Spinal cord (tissue), 10 donors: ENCODE measurements at places on chromosomes 5 and 9.
A peak's percentile ranks its signal among the peaks of the same experiment; 100 is the strongest.

GRCh38 chr5:75037106-75037505 is 15.3 kb downstream of the GCNT4 start:
- H3K36me3 ChIP-seq, result no peaks in the 10 kb centered on the region
- DNase-seq, result no peak
- H3K4me1 ChIP-seq, result no peaks in the 10 kb centered on the region
- H3K4me3 ChIP-seq, result no peak overlapping the region
- no peaks in the 10 kb centered on the region for H3K27me3 ChIP-seq

GRCh38 chr5:119078861-119079260 is 8.0 kb downstream of the DMXL1 start:
- peaks cover 2% of the 10 kb centered on the region for H3K4me1 ChIP-seq
- no peak overlapping the region for H3K4me3 ChIP-seq
- no peaks in the 10 kb centered on the region for H3K27me3 ChIP-seq
- DNase-seq, result no peak

GRCh38 chr9:4117835-4118610 is 181.8 kb downstream of the GLIS3 start:
- DNase-seq, result no peak
- H3K27me3 ChIP-seq, result no peaks in the 10 kb centered on the region
- no peak overlapping the region for H3K4me3 ChIP-seq
- peaks cover 11% of the 10 kb centered on the region for H3K36me3 ChIP-seq

GRCh38 chr5:93584596-93585040 is 1.6 kb downstream of the NR2F1 start:
- H3K36me3 ChIP-seq, result peaks cover 9% of the 10 kb centered on the region
- peak overlapping the region; percentile 40 for H3K27ac ChIP-seq
- H3K4me3 ChIP-seq, result peak overlapping the region; percentile 89
- H3K27me3 ChIP-seq, result no peaks in the 10 kb centered on the region
- no peak for DNase-seq
- peaks cover 10% of the 10 kb centered on the region for H3K4me1 ChIP-seq

GRCh38 chr9:115524453-115525059 is 406.6 kb upstream of the TNC start:
- peak; percentile 36 for DNase-seq
- no peak overlapping the region for H3K4me3 ChIP-seq
- H3K36me3 ChIP-seq, result no peaks in the 10 kb centered on the region
- no peak overlapping the region for H3K27ac ChIP-seq
- H3K4me1 ChIP-seq, result no peaks in the 10 kb centered on the region
- H3K27me3 ChIP-seq, result no peaks in the 10 kb centered on the region
